ENCODE measurements at places on chromosomes 3 and 15. TPM values are rescaled to one million over a fixed set of nuclear protein-coding genes. Genes with fewer than 3 reads are reported as not detected.

The MUC13 gene
- total RNA-seq = 37.8 TPM

The TMEM40 gene
- not detected for total RNA-seq

The GPR149 gene
- total RNA-seq = not detected

The EPB42 gene
- not detected for total RNA-seq

DNA sequence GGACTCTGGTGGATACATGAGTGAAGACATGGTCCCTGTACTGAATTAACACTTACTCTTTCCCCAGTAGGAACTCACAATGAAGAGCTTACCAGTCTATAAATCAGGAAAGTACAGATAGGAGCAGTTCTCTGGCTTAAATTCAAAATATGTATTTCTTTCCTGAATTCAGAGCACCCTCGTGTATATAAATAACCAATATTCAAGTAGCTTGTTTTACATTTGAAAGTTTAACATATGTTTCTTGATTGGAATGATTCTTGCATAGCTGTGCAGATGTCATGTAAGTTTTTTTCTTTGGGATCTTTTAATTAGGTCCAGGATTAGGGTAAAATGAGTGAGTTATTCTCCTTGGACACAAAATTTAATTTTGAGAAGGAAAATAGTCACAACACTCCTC is 14.8 kb upstream of the TMPRSS7 start:
- DNase-seq = no peak

DNA sequence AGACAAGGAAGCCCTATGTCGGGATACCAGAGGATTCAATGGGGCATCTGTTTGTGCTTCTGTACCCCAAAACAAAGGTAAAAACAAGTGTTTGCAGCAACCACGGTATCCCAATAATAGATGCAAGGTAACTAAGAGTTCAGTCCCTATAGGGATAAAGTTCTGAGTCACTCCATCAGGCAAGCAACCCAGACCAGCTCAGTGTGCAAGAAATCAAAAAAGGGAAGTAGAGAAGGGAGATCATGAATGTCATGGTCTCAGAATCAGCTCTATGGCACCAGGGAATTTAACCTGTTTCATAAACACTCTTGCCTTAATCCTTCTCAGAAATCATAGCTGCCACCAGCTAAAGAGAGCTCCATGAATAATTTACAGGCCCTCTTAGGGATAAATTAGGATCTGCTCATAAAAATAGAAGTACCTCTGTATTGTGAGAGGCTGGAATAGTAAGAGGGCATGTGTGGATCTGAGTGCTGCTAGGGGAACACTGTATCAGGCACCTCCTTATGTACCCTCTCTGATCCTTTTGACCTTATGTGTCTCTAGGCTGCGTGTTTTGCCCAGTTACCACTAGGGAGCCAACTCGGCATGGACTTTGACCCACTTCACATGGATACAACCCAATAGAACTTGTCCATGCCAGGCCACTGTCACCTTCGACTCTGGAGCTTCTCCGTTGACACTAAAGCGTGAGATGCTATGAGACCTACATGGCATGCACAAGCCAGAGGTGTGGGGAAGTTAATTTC is 754.6 kb downstream of the AGBL1 start:
- no peak for DNase-seq

DNA sequence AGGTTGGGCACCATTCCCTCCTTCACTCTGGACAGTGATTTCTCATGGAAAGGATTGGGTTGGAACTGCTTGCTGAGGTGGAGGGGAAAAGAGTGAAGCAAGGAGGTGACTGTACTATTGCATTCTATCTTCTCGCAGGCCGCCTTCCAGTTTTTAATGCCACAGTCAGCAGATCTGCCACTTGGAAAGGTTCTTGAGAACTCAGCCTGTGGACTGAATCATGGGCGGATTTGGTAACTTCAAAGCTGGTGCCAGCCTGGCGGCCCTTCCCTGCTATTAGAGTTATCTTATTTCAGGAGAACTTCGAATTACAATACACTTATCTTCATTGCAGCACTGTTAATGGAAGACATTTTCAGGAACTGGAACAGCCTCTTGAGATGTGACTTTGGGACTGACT is 23.1 kb upstream of the SLC28A2 start:
- DNase-seq = no peak

The SCN11A gene
- total RNA-seq = 1.9 TPM

The GOLGA6L7 gene
- total RNA-seq = not detected

DNA sequence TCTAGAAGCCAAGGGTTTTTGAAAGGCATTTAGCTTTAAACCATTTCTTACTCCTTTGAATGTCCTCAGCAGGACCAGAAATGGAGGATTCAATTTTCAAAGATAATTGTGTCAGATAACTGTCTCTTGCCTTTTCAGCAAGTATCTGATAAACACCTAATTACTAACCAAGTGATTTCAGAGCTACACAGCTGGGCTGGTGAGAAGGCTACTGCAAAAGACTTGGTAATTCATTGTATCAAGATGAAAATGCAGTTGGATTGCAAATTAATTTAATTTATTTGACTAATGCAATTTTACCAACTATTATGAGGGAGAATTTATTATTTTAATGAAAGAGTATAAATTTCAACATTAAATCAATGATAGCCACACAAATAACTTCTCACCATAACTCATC is 165.4 kb downstream of the ROBO1 start:
- DNase-seq = no peak

The ZNF620 gene
- not detected for total RNA-seq

DNA sequence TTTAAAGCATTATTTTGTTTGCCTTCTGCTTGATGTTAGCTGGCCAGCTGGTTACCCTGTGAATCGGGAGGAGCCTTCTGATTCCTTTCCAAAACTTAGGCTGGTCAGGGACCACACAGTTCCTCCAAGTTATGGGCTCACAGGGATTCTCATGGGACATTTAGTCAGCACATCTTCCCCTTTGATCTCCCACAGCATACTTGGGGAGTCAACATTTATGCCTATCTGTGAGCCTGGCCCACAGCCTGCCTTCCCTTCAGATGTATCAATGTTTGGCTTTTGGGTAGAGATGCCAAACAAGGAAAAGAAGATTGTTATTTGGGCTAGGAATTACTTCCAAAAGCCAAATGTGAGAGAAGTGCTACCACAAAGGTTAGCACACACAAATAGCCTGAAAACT is 32.6 kb upstream of the DCP1A start:
- DNase-seq = no peak

GRCh38 chr3:123267821-123268220 is 66.1 kb downstream of the SEC22A start:
- no peak for DNase-seq

DNA sequence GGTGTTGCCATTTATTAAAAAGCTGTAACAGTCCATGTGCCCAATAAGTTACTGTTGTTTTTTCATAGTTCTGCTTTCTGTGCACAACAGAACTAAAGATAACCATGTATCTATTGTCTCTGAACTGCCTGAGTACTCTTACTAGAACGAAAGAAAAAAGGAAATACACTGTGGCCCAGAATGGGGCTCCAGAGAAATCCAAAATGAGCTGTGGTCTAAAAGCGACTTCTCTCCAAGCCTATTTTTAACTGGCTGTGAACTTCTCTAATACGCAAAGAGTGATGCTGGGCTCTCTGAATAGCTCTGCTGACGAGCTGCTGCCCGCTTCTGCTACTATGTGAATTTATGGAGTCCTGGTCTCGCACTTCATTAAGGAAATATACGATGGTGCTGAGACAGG is 56.2 kb upstream of the LPP start:
- DNase-seq = no peak

DNA sequence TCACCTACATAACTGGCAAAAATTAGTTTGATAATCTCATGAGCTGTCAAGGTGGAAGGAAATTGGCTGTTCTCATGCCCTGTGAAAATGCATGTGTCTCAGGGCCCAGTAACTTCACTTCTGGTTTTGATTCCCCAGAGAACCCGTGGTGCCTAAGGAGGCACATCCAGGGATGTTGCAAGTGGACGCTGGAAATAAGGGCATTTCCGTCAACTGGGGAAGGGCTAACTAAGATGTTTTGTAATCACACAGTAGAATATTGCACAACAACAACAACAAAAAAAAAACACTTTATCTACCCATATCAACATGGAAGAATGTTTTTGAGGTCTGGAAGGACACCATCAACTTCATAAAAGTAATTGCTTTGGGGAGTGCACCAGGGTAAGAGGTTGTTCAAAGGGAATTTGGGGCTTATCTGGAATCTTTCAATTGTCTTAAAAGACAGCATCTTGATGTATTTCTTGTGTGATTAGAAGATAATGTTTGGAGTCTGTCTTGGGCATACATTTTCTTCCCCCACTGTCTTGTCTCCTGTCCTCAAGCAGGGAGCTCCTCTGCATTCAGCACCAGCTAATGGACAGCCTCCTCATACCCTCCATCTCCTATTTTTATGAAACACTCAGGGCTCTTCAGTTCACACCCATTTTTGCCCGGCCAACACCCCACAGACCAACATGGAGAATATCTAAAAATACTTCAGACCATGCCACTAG is 37.2 kb upstream of the PRR20G start:
- DNase-seq = no peak

DNA sequence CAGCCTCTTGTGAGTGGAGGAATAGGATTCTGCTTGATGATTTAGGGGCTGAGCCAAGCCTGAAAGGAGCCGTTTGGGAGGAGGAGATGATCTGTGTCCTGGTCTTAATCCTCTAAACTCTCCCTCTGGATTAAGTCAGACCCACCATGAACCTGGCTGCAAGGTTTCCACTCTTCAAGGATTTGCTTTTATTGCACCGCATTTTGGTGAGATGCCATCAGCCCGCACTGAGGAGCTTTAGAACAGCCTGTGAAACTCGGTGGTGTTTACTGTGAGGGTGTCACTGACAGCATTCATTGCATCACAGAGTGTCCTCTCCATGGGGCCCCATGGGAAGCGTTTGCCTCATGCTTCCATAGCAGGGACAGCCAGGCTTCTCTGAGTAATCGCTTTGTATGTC is 59.2 kb downstream of the EPHB1 start:
- no peak for DNase-seq

DNA sequence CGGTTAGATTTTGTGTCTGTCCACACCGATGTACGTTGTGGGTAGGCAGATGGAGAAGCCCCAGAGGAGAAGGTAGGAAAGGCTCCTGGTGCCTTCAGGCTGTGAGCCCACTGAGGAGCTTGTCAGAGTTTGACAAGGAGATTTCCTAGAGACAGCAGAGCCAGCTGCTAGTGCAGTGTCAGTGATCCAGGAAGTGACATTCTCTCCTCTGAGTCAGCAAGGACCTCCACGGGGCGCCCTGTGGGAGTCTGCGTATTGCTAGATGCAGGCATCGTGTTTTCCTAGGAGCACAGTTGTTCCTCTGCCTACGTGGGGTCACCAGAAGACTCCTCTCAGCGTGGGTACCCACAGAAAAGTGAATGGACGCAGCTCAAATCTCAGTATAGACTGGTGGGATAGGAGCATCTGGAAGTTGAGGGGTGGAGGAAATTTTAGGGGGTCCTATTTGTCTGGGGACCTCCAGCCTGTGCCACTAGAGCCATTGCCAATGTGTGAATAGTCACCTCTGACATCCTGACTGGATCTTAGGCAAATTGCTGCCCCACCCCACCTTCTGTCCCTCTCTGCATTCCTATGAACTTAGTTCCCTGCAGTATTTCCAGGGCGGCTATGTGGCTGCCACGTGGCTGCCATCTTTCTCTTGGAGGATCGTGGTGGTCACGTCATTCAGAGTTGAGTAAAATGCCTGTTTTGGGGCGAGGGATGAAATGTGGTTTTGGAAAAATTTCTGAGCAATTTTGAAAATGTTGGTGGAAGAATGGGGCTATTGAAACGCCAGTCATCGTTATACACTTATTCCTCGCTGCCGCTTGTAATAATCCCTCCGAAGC is 84.8 kb upstream of the KLHL25 start:
- DNase-seq = no peak

GRCh38 chr3:193033226-193033780 is 115.6 kb upstream of the MB21D2 start:
- no peak for DNase-seq

- peak; percentile 73 for DNase-seq
Observed at GRCh38 chr15:53586799-53587198, 172.7 kb downstream of the WDR72 start.

- no peak for DNase-seq
Observed at GRCh38 chr15:60744826-60745460, 266.0 kb upstream of the ICE2 start.

DNA sequence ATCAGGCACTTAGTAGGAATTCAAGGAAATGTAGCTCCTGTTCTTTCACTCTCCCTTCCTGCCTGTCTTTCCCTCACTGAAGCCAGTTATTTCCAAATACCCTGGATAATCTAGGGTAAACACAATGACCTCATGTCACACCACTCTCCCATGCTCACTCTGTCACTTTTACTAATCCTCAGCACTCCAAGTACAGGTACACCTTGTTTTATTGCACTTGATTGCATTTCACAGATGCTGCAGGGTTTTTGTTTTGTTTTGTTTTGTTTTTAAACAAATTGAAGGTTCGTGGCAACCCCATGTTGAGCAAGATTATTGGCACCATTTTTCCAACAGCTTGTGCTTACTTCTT is 40.8 kb downstream of the PPM1L start:
- no peak for DNase-seq
